ENCODE measurements at places on chromosomes 2 and 18.

DNA sequence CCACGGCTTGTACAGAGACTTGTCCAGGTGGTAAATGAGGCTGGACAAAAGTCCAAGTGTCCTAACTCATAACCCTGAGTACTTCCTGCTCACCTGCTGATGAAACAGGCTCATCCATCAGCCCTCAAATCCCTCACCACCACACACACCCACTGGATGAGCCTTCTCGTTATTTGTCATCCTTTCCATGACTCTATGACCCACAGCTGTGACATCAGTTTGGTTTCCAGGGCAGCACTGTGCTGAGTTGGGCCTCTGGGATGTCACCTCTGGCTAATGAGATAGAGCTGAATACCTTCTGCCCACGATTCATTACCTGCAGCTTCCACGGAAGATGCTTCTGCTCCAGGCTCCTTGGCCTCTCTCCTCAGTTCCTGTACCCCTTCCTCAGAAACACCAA is 39.4 kb downstream of the SLC14A2 start:
- DNase-seq, result no peak

DNA sequence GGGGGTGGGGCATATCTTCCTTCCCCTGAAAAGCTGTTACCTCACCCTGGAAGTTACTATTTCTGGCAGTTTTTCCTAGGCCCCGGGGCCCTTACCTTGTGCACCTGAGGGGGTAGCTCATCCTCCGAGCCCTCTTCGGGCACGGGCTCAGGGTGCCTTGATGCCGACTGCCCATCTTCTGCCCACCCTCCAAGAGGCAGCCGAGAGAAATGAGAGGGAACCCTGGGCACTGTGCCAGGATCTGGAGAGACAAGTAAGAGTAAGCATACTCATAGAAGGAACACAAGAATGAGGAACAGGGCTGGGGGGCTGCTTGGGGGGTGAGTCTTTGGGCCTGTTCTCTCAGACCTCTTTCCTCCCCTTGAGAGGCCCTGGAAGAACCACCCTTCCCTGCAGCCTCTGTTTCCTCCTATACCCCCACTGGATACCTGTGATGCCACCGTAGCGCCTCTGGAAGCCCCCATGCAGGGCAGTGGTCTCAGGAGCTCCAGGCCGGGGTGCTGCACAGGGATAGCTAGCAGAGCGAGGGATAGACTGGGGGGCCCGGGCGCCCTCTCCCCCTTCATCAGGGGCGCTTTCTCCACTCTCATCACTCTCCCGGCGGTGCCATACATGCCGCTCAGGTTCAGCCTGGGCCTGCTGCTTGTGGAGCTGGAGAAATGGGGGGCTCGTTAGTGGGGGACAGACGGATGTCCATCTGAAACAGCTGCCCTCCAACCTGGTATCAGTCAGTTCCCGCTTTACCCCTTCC is 2.1 kb upstream of the ABCB6 start:
- no peak for DNase-seq

DNA sequence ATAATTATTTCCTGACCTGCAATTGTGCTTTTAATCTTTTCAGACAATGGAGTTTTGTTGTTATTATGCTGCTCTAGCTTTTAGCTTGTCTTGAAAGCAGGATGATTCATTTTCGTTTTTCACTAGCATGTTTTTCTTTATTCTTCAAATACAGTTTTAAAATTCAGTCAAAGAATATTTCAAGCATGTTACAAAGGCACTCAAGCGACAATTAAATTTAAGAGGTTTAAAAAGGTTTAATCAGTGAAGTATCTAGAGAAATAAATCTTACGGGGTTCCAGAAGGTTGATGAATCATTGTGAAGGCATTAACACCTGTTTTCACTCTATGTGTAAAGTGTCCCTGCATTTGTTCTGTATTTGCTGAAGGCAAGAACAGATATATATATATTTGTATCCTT is 390.7 kb upstream of the TMEFF2 start:
- DNase-seq, result no peak

DNA sequence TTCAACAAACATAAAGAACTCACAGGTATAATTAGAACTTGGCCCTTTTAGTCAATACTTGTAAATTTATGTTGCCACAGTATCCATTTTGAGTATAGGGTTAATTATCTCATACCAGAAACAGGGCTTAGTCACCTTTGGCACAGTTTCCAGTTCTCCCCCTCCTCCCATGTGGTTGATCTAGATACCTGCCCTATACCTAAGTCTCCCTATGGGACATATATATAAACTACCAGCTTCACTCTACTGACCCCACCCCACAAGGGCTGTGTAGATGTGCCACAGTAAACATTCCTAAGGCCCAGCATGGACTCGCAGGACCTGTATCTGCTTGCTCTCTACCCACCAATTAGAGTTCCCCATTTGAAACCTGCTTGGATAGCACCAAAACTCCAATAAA is 371.7 kb upstream of the RND3 start:
- no peak for DNase-seq

DNA sequence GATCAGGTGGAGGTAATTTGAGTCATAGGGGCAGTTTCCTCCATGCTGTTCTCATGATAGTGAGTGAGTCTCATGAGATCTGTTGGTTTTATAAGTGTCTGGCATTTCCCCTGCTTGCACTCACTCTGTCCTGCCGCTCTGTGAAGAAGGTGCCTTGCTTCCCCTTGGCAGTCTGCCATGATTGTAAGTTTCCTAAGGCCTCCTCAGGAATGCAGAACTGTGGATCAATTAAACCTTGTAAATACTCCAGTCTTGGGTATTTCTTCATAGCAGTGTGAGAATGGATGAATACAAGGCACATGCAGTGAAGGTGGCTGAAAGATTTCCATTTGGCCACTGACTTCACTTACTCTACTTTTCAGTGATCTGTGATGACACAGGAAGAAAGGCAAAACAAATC is 133.7 kb downstream of the SH3BP4 start:
- DNase-seq, result no peak

GRCh38 chr18:9215221-9215933 is 78.8 kb downstream of the ANKRD12 start:
- no peak for DNase-seq

GRCh38 chr2:177873915-177874314 is 198.7 kb downstream of the PDE11A start:
- no peak for DNase-seq

GRCh38 chr2:173264603-173265366 is 89.9 kb upstream of the CDCA7 start:
- no peak for DNase-seq

- DNase-seq, result no peak
Observed at GRCh38 chr18:73381016-73381698, 513.4 kb upstream of the NETO1 start.

- no peak for DNase-seq
Observed at GRCh38 chr2:104472076-104472475, 381.8 kb upstream of the POU3F3 start.

DNA sequence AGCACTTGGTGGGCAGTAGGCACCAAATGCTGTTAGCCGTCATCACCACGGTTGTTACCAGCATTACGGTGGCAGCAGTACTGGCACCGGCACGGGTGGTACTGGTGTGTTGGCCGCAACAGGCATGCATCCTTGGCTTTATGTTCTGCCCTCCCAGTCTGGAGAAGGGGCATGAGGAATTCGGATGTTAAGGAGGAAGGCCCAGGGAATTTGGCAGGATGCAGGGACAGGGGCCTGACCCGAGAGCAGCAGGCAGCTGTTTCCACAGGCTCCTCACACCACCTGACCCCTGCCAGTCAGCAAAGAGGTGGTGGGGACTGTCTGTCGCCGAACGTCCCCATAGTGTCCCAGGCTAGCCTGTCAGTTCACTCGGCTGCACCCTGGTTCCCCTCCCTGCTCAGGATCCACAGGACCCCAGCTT is 79.0 kb downstream of the EDAR start:
- no peak for DNase-seq

DNA sequence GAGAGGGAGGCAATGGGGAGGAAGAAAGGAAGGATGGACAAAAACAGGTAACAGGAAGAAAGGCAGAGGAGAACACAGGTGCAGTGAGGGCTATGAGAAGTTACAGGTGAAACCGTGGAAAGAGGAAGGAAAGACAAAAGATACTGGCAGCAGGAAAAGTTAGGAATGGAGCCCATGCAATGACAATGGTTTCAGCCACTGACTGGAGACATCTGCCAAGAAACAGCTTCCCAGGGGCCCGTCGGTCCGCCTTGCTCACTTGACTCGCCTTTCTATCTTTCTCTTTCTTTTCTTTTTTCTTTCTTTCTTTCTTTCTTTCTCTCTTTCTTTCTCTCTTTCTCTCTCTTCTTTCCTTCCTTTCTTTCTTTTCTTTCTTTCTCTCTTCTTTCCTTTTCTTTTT is 37.5 kb downstream of the ST8SIA5 start:
- DNase-seq, result no peak

DNA sequence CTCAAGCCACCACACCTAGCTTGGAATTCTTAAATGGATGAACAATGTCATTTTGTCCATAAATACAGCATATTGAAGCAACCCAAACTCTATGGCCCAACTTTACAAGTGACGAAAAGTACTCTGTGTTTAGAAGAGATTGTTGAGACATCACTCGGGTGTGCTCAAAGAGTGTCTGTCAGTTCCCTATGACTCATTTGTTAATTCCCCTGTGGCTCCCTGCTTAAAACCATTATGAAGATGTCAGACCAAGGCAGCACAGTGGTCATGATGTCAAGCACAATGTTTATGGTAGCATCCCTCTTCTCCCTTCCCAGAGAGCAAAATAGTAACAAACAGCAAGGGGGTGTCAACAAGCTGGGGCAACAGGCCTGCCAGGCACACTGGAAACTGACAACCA is 3.0 kb downstream of the LYG1 start:
- no peak for DNase-seq

GRCh38 chr2:105577762-105578161 is 166.9 kb upstream of the NCK2 start:
- DNase-seq, result no peak

- no peak for DNase-seq
Observed at GRCh38 chr2:149849136-149849535, 261.6 kb upstream of the MMADHC start.

DNA sequence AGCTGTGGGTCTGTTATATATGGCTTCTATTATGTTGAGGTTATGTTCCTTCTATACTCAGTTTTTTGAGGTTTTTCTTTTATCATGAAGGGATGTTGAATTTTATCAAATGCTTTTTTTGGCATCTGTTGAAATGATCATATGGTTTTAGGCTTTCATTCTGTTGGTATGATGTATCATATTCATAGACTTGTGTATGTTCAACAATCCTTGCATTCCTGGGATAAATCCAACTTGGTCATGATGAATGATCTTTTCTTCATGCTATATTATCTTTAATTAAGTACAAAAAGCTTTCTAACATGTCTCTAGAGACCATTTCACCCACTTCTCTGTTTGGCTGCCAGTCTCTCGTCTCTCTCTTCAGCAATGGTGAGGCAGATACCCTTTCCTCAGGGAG is 54.2 kb downstream of the MDH1 start:
- no peak for DNase-seq

DNA sequence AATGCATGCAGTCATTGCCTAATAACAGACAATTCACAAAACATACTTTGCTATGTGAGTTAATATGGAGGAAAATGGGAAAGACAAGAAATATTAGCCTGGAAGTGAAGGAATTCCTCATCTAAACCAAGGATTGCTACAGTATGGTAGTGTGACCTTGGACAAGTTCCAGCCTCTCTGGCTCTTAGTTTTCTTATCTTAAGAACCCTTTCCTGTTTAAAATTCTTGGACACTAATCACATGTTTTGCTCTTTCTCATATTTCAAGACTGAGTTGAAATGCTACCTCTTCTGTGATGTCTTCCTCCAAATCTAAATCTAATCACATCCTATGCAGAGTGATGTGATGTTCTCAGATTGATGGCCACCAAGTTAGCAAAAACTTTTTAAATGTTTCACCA is 20.8 kb upstream of the ADAM23 start:
- DNase-seq, result no peak

DNA sequence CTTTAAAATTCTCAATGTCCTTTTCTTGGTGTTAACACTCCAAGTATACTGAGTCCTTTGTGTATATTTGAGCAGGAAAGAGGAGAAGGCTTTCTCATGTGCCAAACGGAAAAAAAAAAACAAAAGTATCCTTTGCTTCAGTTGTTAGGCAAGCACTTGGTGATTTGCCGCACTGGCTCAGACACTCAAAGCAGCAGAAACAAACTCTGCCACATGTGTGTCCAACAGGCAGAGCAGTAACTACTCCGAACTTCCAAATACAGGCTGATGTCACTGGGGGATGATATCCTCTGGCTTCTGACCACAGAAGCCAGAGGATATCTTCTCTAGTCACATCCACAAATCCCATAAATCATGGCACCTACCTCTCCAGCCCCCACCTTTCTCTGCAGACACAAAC is 108.0 kb upstream of the SALL3 start:
- DNase-seq, result no peak

DNA sequence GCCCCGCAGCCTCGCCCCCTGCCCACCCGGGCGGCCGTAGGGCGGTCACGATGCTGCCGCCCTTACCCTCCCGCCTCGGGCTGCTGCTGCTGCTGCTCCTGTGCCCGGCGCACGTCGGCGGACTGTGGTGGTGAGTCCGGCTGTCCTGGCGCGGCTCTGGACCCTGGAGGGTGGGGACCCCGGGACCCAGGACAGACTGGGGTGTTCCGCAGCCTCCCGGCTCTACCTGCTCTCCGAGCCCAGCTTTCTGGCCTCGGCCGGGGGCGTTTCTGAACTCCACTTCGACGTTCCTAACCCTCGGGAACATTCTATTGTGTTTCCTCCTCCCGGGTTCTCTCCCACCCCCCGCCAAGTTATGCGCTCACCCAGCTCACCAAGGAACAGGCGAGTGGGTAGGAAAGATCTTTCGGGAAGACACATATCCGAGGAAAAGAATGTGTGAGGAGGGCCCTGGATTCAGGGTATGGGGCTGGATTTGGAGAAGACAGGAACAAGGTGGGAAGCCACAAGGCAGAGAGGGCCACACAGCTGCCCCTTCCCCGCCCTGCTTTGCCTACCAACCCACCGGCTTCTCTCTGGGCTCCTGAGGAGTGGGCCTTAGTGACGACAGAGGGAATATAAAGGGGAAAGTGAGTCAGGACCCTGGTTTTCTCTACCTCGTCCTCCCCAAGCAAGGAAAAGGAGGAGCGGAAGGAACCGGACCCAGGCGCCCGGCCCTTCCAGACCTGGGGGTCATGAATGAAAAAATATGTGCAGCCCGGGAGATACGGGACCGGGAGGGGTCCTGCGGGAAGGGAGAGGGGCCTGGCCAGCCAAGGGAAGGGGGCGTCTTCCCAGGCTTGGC is 605 bp downstream of the WNT6 start:
- DNase-seq, result no peak

- no peak for DNase-seq
Observed at GRCh38 chr2:72983500-72984161, 66.3 kb downstream of the EMX1 start.

DNA sequence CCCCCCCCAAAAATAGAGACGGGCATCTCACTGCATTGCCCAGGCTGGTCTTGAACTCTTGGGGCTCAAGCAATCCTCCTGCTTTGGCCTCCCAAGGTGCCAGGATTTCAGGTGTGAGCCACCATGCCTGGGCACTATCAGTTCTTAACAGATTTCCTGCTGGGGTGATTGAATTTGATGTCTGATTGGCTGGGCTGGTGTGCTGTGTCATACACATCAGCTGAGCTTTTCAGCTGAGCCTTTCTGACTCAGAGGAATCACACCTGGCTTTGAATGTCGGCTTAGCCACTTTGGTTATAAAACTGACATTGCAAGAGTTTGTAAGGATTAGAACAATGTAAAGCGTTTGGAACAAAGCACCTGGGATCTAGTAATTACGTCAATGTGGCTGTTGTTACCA is 18.9 kb downstream of the NCAPH start:
- DNase-seq, result no peak

Measured in cerebellar cortex (tissue), 1 donor.